ENCODE measurements at places on chromosomes 1 and 21.

DNA sequence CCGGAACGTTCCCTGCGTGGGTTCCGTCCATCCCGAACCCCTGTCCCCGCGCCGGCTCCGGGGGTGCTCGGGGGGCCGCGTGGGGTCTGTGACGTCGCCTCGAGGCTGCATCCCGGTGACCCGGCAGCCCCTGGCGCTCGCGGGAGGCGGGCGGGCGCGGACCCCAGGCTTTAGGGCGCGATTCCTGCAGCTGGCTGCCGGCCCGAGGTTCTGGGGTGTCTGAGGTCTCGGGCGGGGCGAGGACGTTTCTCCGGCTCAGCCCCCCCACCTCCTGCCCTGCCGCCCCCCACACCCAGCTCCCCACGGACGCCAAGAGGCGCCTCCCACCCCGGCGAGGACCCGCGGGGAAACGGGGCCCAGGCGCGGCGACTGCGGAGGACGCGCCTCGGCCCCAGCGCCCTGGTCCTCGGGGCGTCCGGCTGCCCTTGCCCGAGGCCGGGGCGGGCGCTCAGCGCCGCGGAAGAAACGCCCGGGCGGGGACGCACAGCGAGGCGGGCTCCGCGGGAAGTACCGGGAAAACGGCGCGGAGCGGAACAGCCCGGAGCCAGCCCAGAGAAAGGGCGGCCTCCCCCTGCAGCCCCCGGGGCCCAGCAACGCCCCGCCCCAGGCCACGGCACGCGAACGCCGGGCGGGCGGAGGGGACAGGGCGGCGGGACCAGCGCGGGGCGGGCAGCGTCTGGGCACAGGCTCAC is 1.3 kb upstream of the PCBP3 start:
- DNase-seq, result peak; percentile 89

DNA sequence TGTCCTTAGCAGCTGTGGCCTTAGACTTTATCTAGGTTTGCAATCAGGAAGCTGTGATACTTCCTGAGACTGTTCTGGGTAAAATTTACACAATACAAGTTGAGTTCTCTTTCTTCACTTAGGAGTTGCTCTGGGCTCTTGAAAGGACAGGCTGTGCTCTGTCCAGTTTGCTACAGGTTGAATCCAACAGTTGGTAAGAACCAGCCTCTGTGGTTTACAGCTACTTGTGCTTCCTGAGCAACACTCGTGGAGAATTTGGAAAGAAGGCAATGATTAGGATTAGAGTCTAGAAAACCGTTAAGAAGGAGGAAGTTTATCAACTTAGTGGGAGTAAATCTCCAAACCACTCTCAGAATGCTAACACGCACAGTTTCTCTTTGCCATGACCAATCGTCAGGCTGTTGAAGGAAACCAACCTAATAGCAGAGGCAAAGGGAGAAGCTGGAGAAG is 26.8 kb downstream of the GFI1 start:
- no peak for DNase-seq

DNA sequence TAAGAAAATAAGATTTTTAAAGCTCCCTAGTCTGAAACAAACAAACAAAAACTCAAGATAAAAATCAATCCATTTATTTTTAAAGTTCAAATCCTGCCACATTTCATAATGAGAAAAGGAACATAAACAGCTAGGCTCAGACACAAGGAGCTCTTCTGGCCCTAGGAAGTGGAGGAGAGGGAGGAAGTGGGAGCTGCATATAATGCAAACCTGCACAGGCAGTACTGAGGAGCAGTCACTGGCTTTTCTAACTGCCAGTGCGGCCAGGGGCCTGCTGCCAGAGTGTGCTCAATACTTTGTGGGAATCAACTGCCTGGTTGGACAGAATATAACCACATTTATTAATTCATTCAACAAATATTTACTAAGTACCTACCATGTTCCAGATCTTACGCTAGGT is 139.8 kb upstream of the SPATA6 start:
- DNase-seq, result no peak

DNA sequence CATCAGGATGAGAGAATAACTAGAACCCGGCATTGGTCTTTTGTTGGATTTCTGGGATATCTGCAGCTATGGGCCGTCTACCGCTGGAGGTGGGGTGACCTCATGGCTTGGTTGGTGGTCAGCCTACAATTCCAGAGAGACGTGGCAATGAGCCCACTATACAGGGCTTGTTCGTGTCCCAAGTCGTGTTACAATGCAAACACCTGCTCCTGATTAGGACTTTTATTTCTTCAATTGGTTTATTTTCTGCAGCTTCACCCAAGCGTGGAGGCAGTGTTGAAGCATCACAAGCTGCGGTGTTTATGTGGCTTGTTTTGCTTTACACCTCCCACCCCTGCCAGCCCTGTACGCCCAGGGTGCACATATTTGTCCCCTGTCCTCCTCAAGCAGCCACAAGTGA is 211.7 kb upstream of the TMEM51 start:
- no peak for DNase-seq

GRCh38 chr1:12132078-12132477 is 34.7 kb upstream of the TNFRSF1B start:
- no peak for DNase-seq

Measured in upper lobe of left lung (tissue), 6 donors.